ENCODE measurements at places on chromosomes 16 and 17.

GRCh38 chr17:1605681-1606351 is 22.8 kb downstream of the SLC43A2 start:
- DNase-seq: no peak

- DNase-seq: no peak
Observed at GRCh38 chr17:68686108-68686988, 85.2 kb upstream of the FAM20A start.

GRCh38 chr16:85530370-85530739 is 82.8 kb upstream of the GSE1 start:
- DNase-seq: no peak

- no peak for DNase-seq
Observed at GRCh38 chr16:57358527-57359095, at the start of gene CCL22. Gene CCL22, plus strand, starts transcription at chr16:57358783. Its CDS starts 34 bp downstream, at chr16:57358817.

All from stimulated activated CD8-positive, alpha-beta memory T cell treated with anti-CD3 and anti-CD28 coated beads, Interleukin-2, amount 100 ng/mL, for 1 hour (primary cell).